Glutamatergic neuron (in vitro differentiated cells): ENCODE measurements at places on chromosomes 13 and 19. TPM values are rescaled to one million over a fixed set of nuclear protein-coding genes. Genes with fewer than 3 reads are reported as not detected.
A peak's percentile ranks its signal among the peaks of the same experiment; 100 is the strongest.

ZNF878 gene
- 1.6 TPM for total RNA-seq

GRCh38 chr19:32129141-32129540 is 216.3 kb upstream of the ZNF507 start:
- no peak for DNase-seq

GRCh38 chr19:45262570-45262969 is 11.5 kb downstream of the MARK4 start:
- DNase-seq: no peak

GRCh38 chr19:9009431-9009830 is 778 bp downstream of the MUC16 start:
- DNase-seq: no peak

DNA sequence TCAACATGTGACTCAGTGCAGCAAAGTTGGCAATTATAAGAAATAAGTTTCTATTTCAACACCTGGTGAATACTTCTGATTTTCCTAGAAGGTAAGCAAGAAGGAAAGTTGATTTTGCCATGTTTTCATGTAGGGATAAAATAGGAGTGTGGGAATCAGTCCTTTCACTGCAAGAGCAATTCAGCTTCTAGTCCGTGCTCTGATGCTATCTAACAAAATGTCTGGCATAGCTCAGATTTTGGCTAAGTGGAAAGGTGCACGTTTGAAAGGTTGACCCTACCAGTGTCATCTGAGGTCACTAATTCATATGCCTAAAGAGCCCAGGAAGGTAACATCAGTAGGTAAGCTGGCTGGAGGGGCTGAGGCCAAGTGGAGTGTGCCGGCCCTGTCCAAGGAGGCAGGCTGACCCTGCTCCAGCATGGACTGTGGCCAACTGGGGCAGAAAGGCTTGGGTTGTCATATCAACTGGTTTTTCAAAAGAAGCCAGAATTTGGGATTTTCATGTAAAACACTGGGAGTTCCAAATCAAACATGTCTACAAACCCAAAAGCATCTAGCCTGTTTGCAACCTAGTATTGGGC is 38.9 kb upstream of the MEDAG start:
- DNase-seq: no peak

- DNase-seq: no peak
Measured at GRCh38 chr19:2391118-2391725, 31.2 kb downstream of the TMPRSS9 start.

GRCh38 chr19:16229322-16229641 is 31.6 kb downstream of the AP1M1 start:
- DNase-seq: no peak

- no peak for DNase-seq
Measured at GRCh38 chr13:47548294-47548840, 452.7 kb downstream of the SUCLA2 start.

C5AR2 gene
- not detected for total RNA-seq

NCCRP1 gene
- total RNA-seq: 0.61 TPM

DNA sequence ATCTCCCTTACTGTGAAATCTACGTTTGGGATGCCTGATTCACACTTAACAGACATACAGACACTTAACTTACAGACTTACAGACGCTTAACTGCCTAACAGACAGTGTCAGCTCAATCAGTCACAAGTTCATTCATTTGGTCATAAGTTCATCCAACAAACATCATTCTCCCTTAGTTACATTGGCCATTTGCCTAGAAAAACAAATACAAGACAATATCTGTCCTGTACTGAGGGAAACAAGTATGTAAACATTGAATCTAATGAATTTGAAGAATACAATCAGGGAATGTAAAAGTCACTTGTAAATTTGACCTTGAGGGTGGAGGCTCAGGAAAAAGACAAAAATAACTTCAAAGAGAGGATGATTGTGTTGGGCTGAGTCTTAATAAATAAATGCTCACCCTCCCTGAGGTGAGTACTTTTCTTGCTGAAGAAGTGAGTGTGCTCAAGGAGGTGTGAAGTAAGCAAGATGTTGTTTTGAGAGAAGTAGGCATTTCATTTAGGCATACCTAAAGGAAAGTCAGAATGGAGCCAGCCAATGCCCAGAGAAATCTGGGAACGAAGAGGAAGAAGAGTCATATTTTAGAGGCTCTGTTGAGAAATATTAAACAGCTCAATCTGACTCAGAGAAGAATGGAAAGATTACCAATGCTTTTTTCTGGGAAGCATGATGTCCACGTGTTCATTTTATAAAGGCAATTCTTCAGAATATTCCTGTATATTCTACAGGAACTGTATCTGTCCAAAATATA is 958.4 kb upstream of the SLC10A2 start:
- no peak for DNase-seq

HSPB6 gene
- total RNA-seq: 0.49 TPM

DNA sequence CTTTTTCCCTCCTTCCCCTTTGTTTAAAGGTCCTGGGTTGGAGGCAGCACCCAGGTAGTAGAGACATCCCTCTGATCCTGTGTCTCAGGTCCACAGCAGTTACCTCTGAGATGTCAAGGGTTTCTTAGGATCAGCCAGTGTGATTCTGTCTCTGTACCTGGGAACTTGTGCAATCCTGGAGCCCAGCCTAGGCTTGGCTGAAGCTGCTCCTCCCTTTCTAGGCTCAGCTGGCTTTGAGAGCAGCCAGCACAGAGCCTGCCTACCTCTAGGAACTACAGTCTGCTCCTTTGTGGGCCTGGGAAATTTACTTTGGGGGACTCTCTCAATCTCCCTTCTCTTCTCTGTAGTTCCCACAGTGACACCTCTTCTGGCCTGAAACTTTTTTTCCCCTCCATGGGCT is 171.6 kb downstream of the MTUS2 start:
- no peak for DNase-seq

DNA sequence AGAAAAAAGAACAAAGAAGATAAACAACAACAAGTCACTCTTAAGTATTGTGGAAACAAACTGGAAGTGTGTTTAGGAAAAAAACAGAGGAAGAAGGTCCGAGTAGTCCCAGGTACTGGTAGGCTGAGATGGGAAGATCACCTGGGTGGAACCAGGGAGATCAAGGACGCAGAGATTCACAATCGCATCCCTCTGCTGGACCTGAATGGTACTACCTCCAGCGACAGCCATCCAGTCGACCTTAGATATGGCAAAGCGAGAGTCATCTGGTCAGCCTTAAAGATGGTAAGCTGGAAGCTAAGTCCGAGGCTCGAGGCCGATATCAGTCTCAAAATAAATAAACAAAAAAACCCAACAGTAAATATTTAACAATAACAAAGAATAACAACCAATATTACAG is 44.9 kb upstream of the ZNF91 start:
- no peak for DNase-seq

DNA sequence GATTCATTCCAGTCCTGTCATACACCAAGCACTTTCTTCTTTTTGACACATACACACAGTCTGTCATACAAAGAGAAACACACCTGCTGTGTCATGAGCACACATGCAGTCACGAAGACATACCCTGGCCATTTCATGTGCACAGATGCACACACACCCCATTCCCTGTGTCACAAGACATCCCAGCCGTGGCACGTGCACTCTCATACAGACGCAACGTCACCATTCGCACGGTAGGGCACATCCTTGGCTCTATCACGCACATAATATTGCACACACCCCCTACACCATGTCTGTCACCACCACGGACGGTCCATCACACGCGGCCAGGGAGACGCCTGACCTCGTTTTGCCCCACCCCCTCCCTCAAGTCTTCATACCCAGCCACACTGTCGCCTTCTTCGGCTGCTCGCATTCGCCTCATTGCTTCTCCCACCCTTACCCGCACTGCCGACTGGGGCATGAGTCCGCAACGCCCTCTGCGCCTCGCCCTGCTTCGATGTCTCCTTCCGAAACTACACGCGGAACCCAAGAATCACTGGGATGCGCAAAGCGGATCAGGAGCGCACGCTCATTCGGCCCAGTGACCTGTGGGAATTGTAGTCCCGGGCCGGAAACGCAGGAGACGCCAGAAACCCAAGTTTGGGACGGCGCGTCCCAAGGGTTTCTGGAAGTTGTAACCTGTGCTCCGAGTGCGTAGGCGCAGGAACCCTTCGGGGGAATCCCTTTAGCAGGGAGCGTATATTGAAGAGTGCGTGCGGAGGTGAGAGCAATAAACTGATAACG is 6.8 kb upstream of the ZNF283 start:
- DNase-seq: peak; percentile 26

WASF3 gene
- total RNA-seq: 10.1 TPM

DNA sequence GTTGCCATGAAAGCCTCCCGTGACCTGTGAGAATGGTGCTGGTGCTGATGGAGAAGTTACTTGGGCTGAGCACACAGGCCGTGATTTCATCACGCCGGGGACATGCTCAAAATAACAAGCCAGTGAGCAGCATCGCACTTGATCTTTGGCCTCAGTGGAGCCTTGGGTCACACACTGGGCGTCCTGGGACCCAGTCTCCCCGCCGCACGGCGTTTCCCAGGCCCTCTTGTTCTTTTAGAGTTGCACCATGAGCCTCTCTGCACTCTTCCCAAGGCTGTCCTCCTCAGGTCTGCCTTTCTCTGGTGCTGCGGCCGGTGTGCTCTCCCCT is 9.5 kb upstream of the NDUFS7 start:
- no peak for DNase-seq

GRCh38 chr13:32153056-32153455 is 121.5 kb downstream of the FRY start:
- DNase-seq: no peak

CATSPERD gene
- not detected for total RNA-seq

- DNase-seq: no peak
Measured at GRCh38 chr13:99723878-99724277, 222.6 kb downstream of the TM9SF2 start.

SGCG gene
- 2.6 TPM for total RNA-seq

DNA sequence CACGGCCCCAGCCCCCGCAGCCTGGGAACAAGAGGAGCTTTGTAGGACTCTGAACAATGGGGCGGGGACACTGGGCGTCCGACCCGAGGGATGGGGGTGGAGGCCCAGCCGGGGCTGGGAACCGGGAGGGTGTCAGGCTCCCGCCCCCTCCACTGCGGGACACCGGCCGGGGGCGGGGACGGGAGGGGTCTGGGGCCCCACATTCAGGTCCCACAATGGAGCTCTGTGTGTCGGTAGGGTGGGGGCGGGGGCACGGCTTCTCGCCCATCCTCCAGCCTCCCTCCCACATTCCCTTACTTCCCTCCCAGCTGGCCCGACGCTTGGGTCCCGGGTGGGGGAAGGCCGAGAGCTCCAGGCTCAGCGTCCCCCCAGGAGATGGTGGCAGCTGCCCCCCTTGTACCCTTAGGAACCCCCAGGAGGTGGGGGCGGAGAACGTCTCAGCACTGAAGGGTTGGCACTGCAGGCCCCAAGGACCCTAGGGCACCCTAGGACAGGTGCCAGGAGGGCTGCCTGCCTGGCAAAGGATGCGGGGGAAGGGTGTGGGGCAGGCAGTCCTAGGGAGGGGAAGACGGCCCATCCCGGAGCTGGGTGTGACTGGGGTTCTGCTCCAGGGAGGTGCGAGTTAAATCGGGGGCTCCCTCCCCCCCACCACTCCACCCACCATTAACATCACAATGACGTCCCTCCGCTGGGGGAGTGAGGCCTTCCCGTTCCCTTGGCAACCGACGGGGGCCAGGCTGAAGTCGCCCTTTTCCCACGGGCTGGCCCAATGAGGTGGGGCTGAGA is 5.3 kb downstream of the TTYH1 start:
- DNase-seq: no peak

ZNF208 gene
- total RNA-seq: not detected

DNA sequence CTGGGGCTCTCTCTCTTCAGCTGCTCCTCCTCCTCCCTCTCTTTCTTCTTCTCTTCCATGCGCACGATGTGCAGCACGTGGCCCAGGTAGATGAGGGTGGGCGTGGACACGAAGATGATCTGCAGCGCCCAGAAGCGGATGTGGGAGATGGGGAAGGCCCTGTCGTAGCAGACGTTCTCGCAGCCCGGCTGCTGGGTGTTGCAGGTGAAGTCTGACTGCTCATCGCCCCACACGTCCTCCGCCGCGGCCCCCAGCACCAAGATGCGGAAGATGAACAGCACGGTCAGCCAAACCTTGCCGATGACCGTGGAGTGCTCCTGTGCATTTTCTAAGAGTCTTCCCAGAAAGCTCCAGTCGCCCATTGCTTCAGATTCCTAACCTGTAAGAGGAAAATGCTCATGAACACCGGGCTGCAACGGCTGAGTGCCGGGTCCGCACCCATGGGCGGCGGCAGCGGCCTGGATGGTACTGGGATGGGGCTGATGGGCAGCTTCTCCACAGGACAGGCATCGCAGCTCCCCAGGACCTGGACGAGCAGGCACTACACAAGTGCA is 17.8 kb downstream of the GJA3 start:
- DNase-seq: no peak
